CD4-positive, alpha-beta T cell treated with Interleukin-6 at 100 ng/mL for 8 hours (primary cell): ENCODE measurements at places on chromosomes 2 and 18.

GRCh38 chr2:46363535-46364170 is 66.4 kb downstream of the EPAS1 start:
- no peak for DNase-seq

GRCh38 chr2:7007846-7008741 is 90.9 kb downstream of the RNF144A start:
- no peak for DNase-seq

DNA sequence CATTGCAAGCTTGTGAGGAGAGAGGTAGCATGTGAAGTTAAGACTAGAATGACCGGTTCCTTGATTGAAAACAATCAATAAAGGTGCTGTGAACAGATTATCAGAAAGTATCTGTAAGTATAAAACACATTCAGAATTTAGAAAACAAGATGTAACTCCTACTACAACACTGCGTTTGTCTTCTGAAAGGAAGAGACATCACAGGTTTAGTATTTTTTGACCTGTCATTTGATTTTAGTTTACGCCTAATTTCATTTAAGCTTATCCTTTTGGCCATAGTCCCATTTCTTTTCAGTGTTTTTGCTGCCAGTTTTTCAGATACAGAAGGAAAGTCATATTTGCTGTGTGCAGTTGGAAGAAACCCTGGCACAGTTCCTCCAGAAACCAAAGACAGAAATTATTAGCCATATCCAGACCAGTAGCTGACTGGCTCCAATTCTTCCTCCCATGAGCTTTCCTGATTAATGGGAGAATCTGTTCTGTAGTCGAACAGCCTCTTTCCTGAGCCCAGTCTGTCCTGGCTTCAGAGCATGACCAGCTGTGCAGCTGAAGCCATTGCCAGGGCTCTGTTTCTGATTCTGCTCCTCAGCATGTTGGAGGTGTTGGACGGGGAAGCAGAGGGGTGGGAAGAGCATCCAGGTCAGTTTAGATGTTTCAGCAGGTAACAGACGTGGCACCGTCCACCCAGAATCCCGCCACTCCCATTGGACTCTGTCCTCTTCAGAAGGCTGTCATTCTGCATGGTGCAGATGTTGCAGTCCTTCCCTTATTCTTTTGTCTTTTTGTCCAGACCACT is 61.0 kb downstream of the CRIM1 start:
- no peak for DNase-seq

DNA sequence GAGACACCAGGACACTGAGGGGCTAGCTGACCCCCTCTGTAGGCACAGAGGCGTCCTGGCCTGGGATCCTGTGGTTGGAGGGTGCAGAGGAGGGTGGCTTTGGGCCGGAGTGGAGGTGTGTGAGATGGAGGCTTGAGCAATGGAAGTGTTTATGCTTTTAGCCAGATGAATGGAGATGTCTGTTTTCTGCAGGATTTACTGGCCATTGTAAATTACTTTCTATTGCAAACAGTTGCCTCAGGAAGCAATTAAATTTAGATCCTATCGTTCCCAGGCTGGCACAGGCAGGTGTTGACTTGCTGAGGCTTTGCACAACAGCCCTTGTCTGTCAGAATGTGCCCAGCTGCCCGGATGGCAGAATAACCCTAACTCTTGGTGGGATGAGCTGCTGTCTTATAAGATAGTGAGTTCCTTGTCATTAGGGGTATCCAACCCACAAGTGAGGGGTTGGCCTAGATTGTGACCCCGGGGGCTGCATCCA is 1.8 kb upstream of the ARID5A start:
- no peak for DNase-seq

DNA sequence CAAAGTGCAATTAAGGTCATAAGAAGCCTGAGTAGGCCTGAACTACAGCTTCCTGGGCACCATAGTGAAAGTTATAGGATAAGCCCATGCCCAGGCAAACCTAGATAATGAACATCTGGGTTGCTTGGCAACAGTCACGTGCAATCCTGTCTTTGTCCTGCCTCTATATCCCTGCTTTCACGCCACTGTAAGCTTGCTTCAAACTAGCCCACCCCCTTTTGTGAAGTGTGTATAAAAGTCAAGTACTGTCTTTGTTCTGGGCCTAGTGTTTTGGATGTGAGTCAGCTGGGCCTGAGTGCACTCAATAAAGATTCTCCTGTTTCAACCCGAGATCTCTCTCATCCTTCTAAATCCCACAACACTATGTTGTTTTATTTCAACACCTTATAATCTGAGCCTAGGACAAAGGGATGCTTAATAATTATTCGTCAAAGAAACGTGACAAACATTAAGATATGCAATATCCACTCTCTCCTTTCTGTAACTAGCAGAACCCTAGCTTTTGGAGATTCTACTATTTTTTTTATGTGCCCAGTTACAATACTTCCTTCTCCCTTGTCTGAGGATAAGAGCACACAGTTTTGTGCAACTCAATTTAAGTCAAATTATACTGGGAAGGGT is 927.8 kb downstream of the SUCLG1 start:
- no peak for DNase-seq

DNA sequence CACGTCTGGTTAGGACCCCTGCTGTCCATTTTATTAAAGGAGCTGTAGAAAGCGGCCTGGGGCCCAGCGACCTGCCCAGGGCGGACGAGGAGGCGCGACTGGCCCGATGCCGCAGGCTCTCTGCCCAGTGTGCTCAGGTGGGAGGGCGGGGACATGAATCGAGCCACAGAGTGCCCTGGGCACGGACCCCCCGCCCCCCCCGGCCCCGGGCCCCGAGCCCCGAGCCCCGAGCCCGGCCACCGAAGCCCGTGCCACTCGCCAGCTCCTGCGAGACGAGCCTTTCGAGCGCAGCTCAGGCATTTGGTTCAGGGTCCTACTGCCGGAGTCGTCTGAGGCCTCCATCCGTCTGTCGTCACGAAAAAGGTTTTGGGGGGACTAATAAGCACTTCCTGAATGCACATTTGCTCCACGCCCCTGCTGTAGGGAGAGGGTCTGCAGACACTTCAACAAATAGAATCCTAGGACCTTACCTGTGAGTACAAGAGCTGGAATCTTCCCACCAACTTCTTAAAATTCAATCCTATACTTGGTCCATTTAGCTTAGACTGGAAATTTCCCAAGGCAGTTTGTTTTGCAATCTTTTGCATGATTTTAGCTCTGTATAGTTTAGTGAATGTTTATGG is 602 bp upstream of the ADAM17 start:
- peak; percentile 11 for DNase-seq

- DNase-seq, result no peak
Measured at GRCh38 chr2:206255003-206255402, 19.5 kb upstream of the ZDBF2 start.

- no peak for DNase-seq
Measured at GRCh38 chr2:155630760-155631159, 701.8 kb downstream of the NR4A2 start.

DNA sequence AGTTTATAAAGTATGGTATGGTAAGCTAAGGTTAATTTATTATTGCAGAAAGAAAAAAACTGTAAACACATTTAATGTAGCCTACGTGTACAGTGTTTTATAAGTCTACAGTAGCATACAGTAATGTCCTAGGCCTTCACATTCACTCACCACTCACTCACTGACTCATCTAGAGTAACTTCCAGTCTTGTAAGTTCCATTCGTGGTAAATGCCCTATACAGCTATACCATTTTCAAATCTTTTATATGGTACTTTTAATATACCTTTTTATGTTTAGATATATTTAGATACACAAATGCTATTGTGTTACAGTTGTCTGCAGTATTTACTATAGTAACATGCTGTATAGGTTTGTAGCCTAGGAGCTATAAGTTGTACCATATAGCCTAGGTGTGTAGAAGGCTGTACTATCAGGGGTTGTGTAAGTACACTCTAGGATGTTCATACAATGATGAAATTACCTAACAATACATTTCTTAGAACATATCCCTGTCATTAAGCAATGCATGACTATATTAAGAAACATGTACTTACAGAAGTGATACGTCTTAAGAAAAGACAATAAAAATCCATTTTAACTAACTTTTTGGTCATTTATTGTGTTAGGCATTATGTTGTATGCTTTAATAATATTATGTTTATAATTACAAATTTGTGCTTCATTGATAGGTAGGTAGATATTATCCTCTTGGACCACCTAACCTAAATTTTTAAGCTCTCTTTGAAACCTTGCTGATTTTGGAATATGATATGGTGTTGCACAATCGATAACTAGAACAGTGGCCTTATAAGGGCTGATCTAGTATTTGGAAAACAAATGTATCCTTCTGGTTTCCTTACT is 51.9 kb downstream of the VRK2 start:
- no peak for DNase-seq

DNA sequence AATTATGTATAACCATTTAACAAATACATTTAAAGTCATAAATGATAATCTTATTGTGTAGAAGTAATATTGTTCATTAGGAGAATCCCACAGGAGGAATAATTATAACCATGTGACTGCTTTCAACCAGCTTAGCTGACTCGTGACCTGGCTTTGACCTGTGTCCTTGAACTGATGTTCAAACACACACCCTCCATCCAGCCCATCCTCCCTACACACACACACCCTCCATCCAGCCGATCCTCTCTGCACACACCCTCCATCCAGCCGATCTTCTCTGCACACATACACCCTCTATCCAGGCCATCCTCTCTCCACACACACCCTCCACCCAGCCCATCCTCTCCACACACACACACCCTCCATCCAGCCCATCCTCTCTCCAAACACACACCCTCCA is 83.5 kb downstream of the EIPR1 start:
- DNase-seq, result no peak

DNA sequence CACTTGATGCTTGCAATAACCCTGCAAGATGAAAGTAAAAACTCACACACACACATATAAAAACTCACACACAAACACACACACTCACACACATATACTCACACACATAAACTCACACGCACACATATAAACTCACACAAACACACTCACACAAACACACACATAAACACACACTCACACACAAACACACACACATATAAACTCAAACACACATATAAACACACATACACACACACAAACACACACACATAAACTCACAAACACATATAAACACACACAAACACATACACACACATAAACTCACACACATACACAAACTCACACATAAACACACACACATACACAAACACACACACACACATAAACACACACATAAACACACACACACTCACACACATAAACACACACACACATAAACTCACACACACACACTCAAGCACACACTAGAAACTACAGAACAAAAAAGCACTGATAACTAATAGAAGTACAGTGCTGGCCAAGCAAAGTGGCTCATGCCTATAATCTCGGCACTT is 117.7 kb upstream of the TEKT4 start:
- no peak for DNase-seq

DNA sequence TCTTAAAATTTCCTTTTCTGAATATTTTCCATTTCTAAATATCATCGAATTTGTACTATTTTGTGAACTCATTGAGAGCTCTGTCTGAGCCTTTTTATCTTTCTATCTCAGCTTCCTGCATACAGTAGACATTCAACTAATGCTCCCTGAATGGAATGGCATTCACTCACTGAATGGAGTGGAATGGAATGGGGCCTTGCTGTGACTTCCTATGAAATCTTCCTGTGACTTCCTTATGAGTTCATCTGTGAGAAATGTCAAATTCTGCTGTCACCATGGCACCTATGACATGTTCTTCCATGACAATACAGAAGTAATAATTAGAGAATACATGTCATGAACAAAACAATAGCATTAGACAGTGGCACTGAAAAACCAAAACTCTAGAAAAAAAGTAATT is 199.6 kb downstream of the NR4A2 start:
- DNase-seq, result no peak

DNA sequence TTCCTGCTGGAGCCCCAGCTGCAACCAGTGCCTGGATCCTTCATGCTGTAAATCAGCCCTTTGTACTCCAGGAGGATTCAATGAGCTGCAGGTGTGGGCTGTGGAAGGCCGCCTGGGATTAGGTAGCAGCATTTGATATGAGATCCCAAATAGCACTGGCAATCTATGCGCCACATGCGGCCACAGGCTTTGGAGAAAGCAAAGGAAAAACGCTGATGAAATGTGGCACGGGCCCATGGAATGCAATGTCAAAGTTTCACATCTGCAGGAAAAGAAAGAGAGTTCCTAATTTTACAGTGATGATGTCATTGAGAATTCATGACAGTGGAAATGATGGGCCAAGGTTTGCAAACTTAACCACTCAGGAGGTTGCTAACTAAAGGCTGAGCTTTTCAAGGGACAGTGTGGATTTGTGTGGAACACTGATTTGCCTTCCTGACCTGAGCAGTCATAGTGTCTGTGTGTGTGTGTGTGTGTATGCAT is 216.4 kb upstream of the OSR1 start:
- DNase-seq, result no peak

GRCh38 chr2:1676913-1677820 is 67.1 kb downstream of the PXDN start:
- no peak for DNase-seq

DNA sequence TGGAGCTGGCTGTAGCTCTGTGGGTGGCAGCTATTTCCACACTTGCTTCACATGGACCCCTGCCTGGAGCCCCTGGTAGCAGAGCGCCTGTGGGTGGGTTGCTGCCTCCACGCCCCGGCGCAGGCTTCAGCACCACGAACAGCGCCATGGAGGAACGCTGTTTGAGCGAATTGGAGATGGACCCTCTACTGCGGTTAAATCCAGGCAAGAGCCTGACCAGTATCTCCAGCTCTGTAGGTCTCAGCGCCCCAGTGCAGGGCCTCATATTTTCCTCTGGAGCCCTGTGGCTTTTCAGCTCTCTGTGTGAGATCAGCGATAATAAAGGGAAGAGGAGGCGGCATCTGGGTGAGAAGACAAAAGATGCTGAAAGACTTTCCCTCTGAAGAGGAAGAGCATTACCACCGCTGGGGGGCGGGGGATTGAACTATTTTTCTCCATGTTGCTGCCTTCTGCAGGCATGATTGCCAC is 12.0 kb downstream of the ONECUT2 start:
- DNase-seq, result no peak

- no peak for DNase-seq
Measured at GRCh38 chr2:235066490-235066889, 114.7 kb downstream of the SH3BP4 start.

DNA sequence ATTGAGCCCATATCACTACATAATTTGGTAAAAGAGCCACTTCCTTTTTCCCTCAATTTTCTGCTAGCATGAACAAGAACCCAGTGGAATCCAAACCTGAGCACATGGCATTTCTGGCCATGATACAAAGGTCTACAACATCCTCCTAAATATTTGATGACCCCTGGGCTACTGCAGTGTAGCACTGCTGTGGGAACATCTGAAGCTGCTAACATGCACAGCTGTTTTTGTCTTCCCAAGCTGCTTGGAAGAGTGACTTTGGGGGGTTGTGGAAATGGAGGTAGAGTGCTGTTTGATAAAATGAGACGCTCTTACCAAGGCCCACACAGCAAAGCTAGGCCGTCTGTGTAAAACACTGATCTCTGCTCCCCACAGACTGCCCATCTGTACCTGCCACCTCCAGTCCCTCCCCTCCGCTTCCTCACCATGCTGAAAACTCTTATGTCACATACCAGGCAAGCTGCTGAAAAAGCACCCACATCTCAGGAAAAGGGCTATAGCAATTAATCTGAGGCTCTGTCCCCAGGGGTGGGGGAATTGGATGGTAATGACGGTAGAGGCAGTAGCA is 197.2 kb upstream of the HNRNPA3 start:
- no peak for DNase-seq
